Cerebellar cortex (tissue), 1 donor: ENCODE measurements at places on chromosomes 4 and X.

- DNase-seq = no peak
Observed at GRCh38 chr4:43224559-43224958, 332.0 kb downstream of the GRXCR1 start.

DNA sequence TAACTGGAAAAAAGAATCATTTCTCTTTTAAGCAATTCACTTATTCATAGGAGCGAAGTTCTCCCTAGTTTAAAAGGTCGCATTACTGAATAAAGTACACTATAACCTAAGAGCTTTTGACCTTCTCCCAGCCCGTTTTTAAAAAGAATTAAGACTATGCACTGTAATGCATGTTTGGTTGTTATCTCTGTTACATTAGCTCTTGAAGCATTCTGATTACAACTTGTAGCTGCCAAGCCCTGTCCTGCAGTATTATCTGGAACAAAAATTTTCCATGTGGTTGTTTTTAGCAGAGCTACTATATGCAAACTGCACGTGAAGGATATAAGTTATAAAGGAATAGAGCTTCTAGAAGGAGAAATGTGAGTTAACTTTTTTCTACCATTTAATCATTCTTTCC, 8.1 kb downstream of the GAB1 start:
- no peak for DNase-seq

- no peak for DNase-seq
Observed at GRCh38 chrX:133250184-133251100, 32.3 kb upstream of the TFDP3 start.

DNA sequence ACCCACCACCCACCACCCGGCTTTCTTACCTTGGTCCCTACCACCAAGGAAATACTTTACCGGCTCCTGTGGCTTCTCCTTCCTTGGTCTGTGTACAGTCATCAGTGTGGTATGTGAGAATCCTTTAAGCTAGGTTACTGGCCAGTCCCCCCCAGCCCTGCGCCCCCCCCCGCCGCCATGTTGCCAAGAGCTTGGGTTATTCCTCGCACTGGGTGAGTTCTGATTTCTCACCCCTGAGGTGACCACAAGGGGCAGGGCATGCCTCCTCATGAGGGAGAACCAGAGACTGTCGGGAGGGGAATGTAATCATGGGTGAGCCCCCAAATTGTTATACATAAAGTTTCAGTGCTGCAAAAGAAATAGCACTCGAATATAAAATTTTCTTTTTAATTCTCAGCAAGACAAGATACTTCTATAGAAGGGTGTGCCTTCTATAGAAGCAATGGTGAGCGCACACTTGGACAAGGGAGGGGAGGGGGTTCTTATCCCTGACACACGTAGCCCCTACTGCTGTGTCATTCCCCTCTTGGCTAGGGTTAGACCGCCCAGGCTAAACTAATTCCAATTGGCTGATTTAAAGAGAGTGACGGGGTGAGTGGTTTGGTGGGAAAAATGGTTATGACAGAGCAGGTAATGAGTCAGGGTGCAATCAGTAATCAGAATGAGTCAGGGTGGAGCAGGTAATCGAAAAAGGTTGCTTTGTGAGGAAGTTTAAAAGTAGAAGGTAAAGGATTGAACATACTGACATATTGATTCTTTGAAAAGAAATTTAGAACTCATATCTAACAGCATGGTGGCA, 133.2 kb downstream of the KDM6A start:
- DNase-seq = no peak

DNA sequence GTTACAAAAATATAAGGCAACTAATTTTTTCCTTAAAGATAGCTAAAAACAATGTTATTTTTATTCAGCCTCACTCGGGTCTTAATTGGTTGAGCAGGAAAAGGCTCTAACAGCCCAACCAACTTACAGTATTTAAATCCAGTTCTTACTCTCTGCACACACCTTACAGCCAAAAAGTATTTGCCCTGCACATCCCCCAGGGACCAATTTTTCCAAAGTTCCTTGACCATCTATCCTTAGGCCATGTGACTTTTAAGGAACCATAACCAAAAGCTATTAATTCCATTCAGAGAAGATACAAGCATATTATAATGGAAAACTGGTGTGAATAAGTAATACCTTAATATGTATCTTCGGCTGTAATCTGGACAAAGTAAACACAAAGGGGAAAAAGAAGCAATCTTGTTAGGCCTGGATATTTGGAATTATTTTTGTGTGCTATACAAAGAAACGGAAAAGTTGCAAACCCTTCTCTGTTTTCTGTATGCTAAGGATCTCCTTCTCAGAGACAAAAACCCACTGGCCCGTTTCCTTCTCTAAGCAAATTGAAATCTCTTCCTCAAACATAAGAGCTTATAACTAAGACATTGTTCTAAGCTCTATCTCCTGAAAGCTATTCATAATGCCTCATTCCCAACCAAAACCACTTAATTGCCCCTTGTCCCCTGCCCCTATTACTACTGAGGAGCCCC, 1.0 kb upstream of the THAP9 start:
- DNase-seq = peak; percentile 16

- no peak for DNase-seq
Observed at GRCh38 chrX:9535101-9535500, 70.2 kb downstream of the TBL1X start.
